ENCODE measurements at places on chromosomes 5 and 9. TPM values are rescaled to one million over a fixed set of nuclear protein-coding genes. Genes with fewer than 3 reads are reported as not detected.

Gene BARX1
- not detected for total RNA-seq

Gene CD74
- not detected for total RNA-seq

Gene BHMT2
- 4.4 TPM for total RNA-seq

GRCh38 chr9:92488681-92489550 lies 6.6 kb upstream of the ASPN start:
- no peak overlapping the region for H3K4me3 ChIP-seq
- peaks cover 18% of the 10 kb centered on the region for H3K4me1 ChIP-seq
- H3K27me3 ChIP-seq: no peaks in the 10 kb centered on the region
- peak; percentile 78 for DNase-seq
- no peaks in the 10 kb centered on the region for H3K36me3 ChIP-seq

- H3K4me1 ChIP-seq: peaks cover 26% of the 10 kb centered on the region
- no peak overlapping the region for H3K4me3 ChIP-seq
- H3K27me3 ChIP-seq: no peaks in the 10 kb centered on the region
- DNase-seq: no peak
Measured at GRCh38 chr5:39009981-39010380, 64.2 kb downstream of the RICTOR start.

DNA sequence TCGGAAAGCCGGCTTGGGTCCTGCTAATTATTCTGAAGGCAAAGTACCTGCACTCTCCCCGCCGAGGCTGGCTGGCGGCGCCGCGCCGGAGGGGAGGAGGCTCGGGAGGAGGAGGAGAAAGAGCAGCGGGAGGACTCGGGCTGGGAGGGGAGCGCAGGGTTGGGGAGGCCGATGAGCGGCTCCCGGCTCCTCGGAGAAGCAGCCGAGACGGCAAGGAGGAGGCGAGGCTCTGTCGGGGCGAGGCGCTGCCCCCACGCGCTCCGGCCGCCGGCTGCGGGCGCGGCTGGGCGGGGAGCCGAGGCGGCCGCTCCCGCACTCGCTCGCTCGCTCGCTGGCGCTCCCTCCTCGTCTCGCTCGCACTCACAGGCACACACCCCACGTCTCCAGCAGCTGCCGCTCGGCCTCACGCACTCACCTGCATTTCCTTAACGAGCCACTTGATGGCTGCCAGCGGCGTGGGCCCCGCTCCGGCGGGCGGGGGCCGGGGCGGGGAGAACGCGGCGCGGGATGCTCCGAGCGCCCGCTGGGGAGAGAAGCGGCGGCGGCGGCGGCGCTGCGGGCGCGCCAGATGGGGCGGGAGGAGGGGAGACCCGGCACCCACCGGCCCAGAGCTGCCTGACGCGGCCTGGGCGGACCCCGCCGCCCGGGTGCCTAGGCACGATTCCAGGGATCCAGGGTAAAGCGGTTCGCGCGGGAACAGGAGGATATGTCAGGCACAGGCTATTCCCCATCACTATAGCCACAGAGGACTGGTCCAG lies at the start of gene PTPRD:
PTPRD (minus strand) TSS at position 362 of the 758 bp plus-strand sequence.
- H3K27me3 ChIP-seq: peaks cover 54% of the 10 kb centered on the region
- DNase-seq: peak; percentile 42
- H3K4me1 ChIP-seq: no peaks in the 10 kb centered on the region
- H3K4me3 ChIP-seq: peak within 1 kb of the TSS; percentile 66
- no peaks in the 10 kb centered on the region for H3K36me3 ChIP-seq

GRCh38 chr9:84879631-84880030 lies 210.1 kb downstream of the NTRK2 start:
- no peaks in the 10 kb centered on the region for H3K27me3 ChIP-seq
- H3K27ac ChIP-seq: no peak overlapping the region
- no peak for DNase-seq
- H3K4me1 ChIP-seq: no peaks in the 10 kb centered on the region
- H3K4me3 ChIP-seq: no peak overlapping the region

DNA sequence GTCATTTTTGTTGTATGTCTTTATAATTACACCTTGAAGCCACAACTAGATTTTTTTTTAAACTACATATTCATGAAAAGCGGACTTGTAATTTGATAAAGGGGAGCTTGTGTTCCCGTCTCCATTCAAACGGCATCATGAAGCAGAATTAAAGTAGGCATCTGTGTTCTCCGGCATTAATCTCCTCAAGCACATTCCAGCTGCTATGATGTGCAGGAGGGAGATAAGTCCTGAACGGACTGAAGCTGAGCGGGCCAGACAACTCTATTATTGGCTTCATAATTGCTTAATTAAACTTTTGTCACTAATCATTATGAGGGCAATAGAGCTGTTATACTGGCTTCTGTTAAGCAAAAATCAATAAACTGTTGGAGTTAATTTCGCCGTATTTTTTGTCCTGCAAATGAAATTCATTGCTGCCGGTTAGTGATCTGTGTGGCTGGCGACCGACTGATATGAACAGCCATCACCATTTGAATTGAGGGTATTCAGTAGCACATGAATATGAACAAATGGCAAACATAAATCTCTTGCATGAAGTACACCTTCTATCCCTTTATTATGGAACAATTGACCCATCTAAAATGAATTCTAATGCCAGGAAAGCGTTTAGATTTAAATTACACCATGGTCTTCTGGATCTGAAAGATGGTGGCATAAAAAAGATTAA lies 408.8 kb upstream of the IRX1 start:
- H3K27me3 ChIP-seq: no peaks in the 10 kb centered on the region
- no peaks in the 10 kb centered on the region for H3K4me1 ChIP-seq
- H3K4me3 ChIP-seq: no peak overlapping the region
- no peak for DNase-seq
- H3K27ac ChIP-seq: no peak overlapping the region

DNA sequence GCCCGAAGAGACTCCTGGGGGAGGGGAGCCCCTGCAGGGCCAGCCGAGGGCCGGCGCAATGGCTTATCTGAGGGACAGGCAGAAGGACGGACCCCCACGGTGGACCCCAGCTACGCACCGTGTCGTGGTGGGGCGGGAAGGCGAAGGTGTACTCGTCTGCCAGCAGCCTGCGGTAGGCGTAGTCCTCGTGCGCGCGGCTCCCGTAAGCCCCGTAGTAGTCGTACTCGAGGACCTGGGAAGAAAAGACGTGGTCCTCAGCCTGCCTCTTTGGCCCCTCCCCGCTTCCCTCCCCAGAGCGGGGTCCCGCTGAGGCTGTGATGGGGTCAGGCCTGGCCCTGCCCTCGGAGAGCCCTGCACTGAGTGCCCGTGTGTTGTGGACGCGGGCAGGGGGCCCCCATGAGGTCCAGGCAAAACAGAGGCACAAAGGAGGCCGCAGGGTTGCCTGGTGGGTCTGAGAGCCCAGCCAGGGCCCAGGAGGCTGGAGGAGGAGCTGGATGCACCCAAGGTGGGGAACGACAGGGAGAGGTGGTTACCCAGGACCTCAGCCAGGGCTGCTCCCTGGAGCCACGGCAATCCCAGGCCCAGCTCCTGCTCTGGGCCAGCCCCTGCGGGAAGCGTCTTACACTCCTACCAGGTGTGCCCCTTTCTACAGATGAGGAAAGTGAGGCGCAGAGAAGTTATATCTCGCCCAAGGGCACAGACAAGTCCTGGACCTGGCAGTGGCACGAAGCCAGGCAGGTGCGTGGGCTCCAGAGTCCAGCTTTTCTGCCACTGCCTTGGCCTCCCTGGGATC lies 35.2 kb downstream of the SARDH start:
- H3K27me3 ChIP-seq: peaks cover 29% of the 10 kb centered on the region
- no peaks in the 10 kb centered on the region for H3K36me3 ChIP-seq
- H3K4me1 ChIP-seq: no peaks in the 10 kb centered on the region
- H3K4me3 ChIP-seq: no peak overlapping the region

GRCh38 chr9:71975833-71976232 lies 64.4 kb downstream of the C9orf85 start:
- no peaks in the 10 kb centered on the region for H3K27me3 ChIP-seq
- peaks cover 7% of the 10 kb centered on the region for H3K36me3 ChIP-seq
- peak; percentile 29 for DNase-seq
- no peaks in the 10 kb centered on the region for H3K4me1 ChIP-seq

DNA sequence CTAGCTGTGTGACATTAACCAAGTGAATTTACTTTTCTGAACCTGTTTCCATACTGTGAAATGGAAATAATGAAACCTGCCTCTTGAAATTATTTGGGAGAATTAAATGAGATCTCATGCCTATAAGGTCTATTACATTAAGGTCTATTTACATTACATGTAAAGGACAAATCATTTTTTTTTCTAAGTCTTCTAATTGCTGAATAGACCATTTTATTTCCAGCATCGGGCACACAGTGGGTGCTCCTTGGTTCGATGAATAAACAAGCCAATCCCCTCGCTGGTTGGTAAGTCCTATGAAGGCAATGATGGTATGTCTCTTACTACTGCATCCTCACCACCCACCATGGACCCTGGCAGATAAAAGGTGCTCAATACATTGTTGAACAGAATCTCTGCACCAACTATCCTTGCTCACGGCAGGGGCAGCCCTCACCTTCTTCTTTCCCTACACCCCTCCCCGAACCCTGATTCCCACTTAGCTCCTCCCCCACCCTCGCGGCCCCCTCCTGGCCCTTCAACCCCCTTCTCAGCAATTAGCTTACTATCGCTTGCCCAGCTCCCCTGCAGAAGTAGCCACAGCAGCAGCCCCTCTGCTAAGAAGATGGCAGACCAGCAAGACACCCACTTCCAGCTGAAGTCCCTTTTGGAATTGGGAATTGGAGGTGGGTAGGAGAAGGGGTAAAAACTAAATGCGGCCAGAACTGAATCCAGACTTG lies 3.0 kb downstream of the PCDH1 start:
- no peak overlapping the region for H3K27ac ChIP-seq
- H3K27me3 ChIP-seq: peaks cover 44% of the 10 kb centered on the region
- H3K4me1 ChIP-seq: peaks cover 7% of the 10 kb centered on the region
- DNase-seq: no peak

GRCh38 chr5:115869256-115869795 lies 27.6 kb downstream of the AP3S1 start:
- peaks cover 22% of the 10 kb centered on the region for H3K4me1 ChIP-seq
- H3K36me3 ChIP-seq: peaks cover 10% of the 10 kb centered on the region

GRCh38 chr5:151288180-151288579 lies 15.4 kb downstream of the SLC36A3 start:
- no peak for DNase-seq
- no peak overlapping the region for H3K27ac ChIP-seq
- H3K4me1 ChIP-seq: no peaks in the 10 kb centered on the region
- H3K27me3 ChIP-seq: peaks cover 3% of the 10 kb centered on the region
- no peaks in the 10 kb centered on the region for H3K36me3 ChIP-seq

GRCh38 chr5:160668356-160668755 lies 183.7 kb downstream of the ATP10B start:
- DNase-seq: no peak
- no peaks in the 10 kb centered on the region for H3K36me3 ChIP-seq
- no peaks in the 10 kb centered on the region for H3K27me3 ChIP-seq
- no peak overlapping the region for H3K4me3 ChIP-seq

- peak overlapping the region; percentile 77 for H3K27ac ChIP-seq
- no peak overlapping the region for H3K4me3 ChIP-seq
- H3K27me3 ChIP-seq: no peaks in the 10 kb centered on the region
- peak; percentile 88 for DNase-seq
- no peaks in the 10 kb centered on the region for H3K36me3 ChIP-seq
- H3K4me1 ChIP-seq: peaks cover 31% of the 10 kb centered on the region
Measured at GRCh38 chr9:129473523-129474244, 147.2 kb downstream of the C9orf50 start.
